ENCODE measurements at places on chromosomes 6 and 20.

DNA sequence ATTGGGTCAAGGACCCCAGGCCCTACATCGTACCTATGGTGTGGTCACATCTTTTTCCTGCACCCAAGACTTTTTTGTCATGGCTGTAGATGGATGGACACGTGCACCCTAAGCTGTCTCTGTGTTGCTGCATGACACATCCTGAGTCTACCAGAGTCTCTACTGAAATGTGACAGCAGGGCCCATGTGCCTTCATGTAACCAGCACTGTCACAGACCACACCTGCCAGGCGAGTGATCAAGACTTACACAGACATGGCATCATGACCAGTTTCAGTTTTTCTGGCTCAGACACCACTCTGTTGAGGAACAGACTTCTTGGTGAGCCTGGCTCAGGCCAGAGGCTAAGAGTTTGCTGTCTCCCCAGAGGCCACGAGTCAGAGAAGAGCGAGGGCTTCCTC, 7.6 kb downstream of the PRND start:
- DNase-seq = no peak

GRCh38 chr6:33123732-33124524, 48.1 kb downstream of the HLA-DPB1 start:
- no peak for DNase-seq

- DNase-seq = no peak
These were observed 104.0 kb downstream of the MTFR2 start for GRCh38 chr6:136146130-136146529.

DNA sequence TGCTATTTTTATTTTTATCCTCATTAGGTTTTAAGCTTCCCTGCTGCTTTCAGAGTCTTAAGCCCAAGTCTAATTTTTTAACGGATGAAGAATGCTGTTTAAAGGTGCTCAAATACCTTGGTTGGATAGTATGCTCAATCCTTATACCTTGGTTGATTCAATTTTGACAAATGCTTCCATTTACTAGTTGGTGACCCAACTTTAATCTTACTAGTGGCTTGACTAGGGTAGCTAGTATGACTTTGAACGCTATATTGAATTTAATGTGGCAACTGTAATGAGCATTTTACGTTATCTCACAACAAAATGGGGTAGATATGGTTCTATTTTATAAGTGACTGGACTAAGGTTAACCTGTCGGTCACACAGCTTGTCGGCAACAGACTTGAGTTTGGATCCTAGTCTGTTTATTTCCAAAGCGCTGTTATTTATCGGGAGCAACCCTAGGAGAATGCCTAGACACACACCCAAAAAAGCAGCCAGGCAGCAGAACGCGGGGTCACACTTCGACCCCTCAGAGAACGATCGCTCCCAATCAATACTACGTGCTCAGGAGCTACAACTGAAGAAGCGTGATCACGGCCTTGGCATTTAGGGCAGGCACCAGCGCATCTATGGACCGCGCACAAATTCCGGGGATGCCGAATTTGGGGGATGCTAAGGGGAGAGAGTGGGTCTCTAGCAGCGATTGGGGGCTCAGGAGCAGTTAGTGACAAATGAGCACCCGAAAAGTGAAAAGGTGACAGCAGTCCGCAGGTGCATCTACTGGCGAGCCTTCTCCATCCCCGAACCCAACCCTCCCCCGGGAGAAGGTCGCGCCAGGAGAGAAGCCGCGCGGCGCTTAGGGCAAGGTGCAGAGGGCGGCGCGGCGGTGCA, 586 bp upstream of the ALDH5A1 start:
- no peak for DNase-seq

DNA sequence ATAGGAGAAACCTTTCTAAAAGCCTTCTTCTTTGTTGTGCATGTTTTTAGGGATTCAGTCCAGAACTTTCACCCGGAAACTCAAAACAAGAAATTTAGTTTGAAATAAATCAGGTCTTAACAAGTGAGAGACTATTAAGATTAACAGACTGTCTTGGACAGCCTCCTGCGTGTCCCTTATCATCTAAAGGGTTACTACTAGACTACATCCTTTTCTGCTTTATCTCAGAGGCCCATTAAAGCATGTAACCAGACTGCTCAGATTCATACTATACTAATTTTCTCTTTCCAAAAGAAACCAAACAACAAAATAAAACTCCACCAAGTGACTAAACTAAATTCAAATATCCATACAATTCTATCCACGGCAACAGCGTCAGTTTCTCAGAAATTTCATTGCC, 173.8 kb downstream of the GMPR start:
- no peak for DNase-seq

- no peak for DNase-seq
These were observed 11.0 kb downstream of the SMOC2 start for GRCh38 chr6:168451805-168452517.

- DNase-seq = no peak
These were observed 360.4 kb downstream of the ZFAND3 start for GRCh38 chr6:38179794-38180430.

DNA sequence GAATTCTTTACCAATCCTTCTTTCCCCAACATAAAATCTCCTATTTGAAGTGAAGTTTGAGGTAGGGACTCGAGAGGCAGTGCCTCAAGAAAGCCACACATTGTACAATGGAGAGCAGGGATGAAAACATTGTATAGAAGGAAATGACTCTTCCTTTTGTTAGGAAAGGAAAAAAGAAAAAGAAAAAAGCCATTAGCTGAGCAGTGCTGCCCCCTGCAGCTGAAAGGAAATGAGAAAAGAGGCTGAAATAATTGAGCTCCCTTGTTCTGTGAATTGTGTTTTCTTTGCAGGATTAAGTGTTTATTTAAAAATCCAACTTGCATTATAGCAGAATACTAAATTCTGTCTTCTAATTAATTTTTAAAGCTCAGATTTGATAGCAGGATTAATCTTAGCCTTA, 162.9 kb upstream of the SASH1 start:
- no peak for DNase-seq

DNA sequence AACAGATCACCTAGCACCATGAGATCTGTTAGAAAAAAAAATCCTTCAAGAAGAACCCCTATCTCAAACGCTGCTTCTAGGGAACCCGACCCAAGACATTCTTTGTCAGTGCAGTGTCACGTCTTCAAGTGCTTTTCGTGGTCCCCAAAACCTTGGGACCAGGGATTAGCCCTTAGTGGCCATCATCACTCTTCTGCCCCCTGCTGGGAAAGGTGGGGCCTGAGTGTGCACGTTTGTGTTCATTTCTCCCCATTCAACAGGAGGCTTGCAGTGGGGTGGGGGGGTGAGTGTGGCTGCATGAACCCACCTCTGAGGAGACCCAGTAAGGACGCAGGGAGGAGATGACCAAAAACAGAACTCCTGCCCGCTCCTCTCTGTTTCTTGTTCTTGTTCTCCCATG, 218.2 kb upstream of the RNF24 start:
- no peak for DNase-seq

GRCh38 chr6:110180228-110181008, at the start of gene CDC40:
TSS of gene CDC40 (plus strand) at chr6:110180427. CDS start at chr6:110180445, 18 bp downstream.
- DNase-seq = no peak

DNA sequence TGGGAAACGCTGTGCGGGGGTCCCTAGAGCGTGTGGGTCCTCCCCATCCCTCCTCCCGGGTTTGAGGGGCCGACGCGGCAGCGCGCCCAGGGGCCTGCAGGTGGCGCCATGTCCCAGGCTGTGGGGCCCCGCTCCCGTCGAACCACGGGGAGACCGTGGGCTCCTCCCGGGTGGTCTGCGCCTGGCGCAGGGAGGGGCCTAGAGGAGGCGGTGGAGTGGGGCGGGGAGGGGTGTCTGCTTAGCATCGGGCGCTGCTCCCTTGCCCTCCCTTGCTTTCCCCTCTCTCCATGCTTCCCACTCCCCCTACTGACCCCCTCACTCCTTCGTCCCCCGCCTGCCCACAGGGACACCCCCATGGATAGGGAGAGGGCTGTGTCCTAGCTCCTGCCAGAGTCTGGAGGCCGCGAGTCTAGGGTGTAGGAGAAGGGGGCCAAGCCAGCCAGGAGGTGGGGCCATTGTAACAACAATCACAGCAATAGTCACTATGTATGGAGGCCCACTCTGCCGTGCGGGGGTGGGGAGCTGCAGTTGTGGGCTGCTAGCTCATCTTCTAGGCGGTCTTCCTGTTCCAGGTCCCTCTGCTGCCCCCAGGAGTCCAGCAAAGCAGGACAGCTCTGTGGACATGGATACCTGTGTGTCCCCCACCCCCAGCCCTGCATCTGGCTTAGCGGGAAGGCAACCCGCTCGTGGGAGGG, 51.7 kb downstream of the CHMP4B start:
- no peak for DNase-seq

DNA sequence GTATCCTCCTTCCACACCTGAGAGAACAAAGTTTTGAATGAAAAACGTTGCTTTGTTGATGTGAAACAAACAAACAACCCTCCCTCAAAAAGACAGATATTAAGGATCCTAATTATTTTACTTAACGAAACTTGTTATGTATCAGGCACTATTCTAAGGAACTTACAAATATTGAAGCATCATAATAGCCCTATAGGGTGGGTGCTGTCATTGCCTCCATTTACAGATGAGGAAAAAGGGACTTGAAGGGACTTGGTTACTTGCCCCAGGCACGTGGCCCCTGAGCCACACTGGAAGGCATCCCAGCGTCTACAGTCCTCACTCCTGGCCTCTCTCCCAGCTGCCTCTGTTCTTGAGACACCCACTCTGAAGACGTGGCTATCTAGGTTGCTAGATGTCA, 20.2 kb upstream of the OLIG3 start:
- DNase-seq = no peak

DNA sequence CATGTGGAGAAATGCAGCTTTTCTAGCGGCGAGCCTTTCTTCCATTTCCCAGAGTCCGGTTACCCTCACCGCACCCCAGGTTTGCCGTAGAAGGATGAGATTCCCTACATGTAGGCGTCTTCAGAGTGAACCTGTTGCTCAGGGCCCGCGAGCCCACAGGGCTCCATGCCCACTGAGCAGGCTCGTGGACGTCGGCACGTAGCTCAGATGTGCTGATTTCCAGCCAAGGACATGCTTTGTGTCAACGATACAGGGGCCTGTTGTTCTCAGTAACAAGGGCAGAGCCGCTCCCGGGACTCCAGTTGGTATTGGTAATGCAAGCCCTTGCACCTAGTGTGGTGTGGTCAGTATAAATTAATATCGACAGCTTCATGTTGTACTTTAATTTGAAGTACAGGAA, 159.6 kb downstream of the MTHFD1L start:
- no peak for DNase-seq

DNA sequence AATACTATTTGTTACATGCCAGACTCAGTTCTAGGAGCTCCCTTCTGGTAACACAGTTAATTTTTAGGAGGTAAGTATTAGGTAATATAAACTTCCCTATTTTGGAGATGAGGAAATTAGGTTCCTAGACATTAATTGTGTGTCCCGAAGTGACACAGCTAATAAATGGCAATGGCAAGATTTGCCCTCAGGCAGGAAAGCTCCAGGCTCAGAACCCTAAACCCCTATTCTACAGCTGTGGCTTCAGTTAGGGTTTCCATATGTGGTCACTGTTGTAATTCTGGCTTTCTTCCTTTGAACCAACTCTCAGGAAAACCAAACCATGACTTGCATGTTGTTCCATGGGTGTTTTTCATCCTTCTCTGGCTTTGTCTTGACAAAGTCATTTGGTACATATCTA, 188.2 kb downstream of the PLCB1 start:
- DNase-seq = no peak

GRCh38 chr20:31822421-31823330, 3.5 kb downstream of the MYLK2 start:
- no peak for DNase-seq
